ENCODE measurements at places on chromosomes 7 and 10.

DNA sequence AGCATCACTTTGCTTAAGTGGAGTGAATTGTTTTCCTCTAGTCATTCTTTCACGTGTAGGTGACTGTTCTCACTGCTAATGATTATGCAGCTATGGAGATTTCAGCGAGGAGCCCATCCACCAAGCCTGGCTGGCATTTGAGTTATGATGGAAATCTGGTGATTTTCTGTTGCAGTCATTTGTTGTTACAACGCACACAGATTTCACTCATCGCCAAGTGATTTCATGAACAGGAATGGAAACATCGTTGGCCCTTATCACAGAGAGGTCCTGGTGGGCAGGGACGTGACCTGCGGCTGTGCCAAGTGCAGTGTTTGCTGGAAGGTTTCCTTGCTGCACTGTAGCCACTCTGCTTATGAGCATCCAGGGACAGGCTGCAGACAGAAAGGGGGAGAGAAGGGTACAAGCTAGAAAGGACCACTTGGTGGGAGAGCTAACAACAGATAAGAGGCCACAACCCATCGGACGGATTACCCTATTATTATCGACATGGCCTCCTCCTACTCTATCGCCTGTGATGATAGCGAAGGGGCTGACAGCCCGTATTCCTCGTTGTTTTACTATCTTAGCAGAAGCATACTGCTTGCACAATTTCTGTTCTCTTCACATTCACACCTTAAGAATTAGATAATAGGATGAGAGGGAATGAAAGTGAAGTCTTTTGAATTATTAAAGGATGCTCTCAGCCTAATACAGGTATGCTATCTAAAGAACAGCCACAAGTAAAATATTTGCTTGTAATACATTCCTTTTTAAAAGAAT, 99.0 kb upstream of the PITRM1 start:
- DNase-seq = no peak

- no peak for DNase-seq
Observed at GRCh38 chr10:98259606-98260315, 8.2 kb downstream of the LOXL4 start.

DNA sequence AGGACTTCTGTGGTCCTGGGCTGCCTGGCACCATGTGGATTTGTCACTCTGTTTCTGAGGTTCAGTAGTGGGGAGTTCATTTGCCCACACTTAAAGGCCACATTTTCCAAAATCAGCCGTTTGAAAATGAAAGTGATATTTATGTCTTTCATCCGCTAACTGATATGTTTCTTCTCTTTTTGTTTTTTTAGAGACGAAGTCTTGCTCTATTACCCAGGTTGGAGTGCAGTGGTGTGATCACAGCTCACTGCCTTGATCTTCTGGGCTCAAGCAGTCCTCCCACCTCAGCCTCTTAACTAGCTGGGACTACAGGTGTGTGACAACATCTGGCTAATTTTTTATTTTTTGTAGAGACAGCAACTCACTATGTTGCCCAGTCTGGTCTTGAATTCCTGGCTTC, 58.6 kb downstream of the EBLN1 start:
- no peak for DNase-seq

GRCh38 chr10:14736600-14737081, 38.1 kb downstream of the FAM107B start:
- DNase-seq = peak; percentile 83

DNA sequence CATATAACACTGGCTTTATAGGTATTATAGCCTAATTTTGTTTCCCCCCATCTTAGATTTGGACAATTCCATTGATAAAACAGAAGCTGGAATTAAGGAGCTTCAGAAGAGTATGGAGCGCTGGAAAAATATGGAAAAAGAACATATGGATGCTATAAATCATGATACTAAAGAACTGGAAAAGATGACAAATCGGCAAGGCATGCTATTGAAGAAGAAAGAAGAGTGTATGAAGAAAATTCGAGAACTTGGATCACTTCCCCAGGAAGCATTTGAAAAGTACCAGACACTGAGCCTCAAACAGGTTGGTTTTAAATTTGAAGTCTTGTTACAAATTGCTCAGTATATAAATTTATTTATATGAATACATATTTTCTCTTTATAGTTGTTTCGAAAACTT, 34.1 kb downstream of the SMC3 start:
- DNase-seq = no peak

- peak; percentile 16 for DNase-seq
Observed at GRCh38 chr10:93894516-93895378, 969 bp downstream of the SLC35G1 start.

DNA sequence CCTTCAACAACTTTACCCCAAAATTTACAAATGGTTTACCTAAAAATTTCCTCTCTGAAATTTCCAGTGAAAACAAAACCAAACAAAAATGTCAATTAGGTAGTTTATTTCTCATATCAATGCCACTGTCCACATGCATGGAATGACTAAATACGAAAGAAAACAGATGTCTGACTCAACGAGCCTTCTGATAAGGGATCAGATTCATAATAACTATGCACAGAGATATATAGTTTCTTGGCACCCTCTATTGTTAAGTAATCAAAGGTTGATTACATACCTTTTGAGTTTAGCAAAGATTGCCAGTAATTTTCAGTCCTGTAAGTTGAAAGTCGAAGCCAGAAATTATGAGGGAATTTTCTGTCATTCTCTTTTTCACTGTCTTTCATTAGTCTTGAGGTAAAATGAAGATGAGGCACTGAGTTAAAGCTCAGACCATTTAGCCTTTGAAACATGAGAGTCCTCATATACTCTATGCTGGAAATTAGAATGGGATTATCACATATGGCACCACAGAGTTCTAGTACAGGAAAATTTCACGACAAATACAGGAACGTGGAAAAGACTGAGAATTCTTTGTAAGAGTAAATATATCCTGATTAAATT, 519.1 kb upstream of the ANKRD30A start:
- DNase-seq = no peak

DNA sequence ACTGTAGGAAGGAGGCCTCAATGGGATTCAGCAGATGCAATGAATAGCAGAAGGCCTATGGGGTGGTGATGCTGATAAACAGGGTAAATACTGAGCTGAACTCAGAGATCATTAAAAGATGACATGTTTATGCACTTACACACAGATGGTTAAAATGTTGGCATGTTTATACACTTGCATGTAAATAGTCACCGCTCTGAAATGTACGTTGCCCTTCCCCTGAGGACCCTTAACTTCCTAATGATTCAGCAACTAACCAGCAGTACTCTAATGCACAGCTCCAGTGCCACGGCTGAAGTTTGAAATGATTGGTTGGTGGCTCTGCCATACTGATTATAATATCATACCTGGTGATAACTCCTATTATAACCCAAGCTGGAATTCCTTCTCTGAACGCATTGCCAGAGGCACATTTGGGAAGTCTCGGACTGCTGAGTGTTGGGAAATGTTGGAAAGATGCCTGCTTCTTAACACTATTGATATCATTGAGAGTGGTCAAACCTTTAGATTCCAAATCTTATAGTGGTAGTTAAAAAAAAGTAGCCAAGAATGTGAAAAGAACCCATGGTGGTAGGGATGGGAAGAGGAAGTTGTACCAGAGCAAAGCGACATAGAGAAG, 3.7 kb upstream of the CAV1 start:
- no peak for DNase-seq

GRCh38 chr10:58691528-58691927, 178.9 kb downstream of the BICC1 start:
- no peak for DNase-seq

DNA sequence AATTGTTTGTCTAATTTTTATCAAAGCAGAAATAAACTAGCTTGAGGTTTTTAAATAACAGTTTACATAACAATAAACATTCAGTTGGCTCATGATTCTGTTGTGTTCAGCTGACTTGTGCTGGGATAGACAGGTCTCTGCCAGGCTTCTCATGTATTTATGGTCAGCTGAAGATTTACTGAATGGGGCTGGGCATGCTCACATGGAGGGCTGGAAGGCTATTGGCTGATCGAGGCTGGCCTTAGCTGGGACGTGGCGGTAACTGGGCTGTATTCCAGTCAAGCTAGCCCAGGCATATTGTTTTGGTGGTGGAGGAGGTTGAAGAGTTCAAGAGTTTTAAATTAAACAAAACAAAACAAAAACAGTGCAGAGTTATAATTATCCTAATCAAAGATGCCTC, 251.0 kb upstream of the MTPN start:
- no peak for DNase-seq

- no peak for DNase-seq
Observed at GRCh38 chr7:112292162-112292561, 85.7 kb downstream of the ZNF277 start.

DNA sequence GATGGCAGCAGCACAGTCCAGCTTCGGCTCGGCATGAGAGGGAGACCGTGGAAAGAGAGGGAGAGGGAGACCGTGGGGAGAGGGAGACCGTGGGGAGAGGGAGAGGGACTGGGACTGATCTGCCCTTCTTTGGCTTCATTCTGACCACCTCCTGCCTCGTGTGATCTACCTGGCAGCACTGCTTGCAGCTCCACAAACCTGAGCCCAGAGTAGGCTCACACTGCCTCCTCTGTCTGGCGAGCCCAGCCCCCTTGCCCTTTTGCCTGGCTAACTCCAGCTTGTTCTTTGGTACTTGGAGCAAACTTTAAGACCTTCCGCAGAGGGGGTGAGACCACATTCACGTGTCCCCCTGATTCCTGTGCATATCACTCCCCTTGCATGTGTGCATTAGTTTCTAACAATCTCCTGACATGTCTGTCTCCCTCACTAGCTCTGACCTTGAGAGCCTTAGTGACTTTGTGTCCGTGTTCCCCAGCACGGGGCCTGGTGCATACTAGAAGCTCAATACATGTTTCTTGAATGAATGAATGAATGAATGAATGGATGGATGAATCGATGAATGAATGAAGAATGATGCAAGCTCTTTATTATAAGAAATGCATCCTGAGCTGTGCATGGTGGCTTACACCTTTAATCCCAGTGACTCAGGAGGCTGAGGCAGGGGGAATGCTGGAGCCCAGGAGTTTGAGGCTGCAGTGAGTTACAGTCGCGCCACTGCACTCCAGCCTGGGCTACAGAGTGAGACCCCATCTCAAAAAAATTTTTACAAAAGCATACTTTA, 31.2 kb downstream of the UBTD1 start:
- no peak for DNase-seq

DNA sequence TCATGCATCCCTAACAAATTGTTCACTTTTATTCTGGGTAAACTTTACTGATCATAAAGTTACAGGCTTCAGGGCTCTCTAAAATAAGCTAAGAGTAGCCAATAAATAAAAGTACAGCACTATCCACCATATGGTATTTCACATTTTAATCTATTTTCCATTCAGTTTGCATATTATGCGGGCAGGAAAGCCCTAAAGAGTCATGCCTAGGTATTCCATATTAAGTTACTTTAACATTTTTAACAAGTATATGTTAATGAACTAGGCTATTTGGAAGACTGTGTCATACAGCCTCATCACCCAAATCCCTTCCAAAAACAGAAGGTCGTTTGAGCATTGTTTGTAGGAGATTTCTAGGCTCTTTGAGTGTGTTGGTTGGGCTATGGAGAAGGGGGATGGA, 106.3 kb downstream of the CPED1 start:
- no peak for DNase-seq

GRCh38 chr10:124340033-124340760, 78.5 kb downstream of the OAT start:
- DNase-seq = no peak

- DNase-seq = no peak
Observed at GRCh38 chr10:33715303-33715975, 381.0 kb upstream of the NRP1 start.

GRCh38 chr7:12949060-12949931, 261.9 kb downstream of the ARL4A start:
- no peak for DNase-seq

GRCh38 chr7:116984917-116985316, 31.6 kb downstream of the ST7 start:
- peak; percentile 40 for DNase-seq

- DNase-seq = no peak
Observed at GRCh38 chr10:75495434-75496190, 64.2 kb downstream of the LRMDA start.

DNA sequence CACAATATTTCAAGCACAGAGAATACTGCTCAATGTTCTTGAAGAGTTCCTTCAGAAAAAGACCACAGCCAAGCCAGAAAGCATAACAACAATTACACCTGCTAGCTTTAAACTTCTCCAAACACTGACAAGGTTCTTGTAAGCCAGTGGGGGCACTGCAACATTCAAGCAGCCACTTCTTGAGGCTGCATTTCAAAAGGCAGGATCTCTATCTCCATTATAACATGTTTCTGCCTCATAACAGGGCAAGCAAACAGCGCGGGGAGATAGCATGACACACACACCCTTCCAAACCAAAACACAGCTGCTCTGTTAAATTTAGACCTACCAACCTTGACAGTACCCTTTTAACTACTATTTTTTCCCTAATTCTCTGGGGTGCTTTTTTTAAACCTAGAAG, 30.8 kb downstream of the CHCHD3 start:
- DNase-seq = peak; percentile 65

GRCh38 chr7:19537942-19538401, 170.9 kb downstream of the POLR1F start:
- DNase-seq = no peak

GRCh38 chr7:99140813-99141212, 3.1 kb downstream of the SMURF1 start:
- no peak for DNase-seq

GRCh38 chr10:79137826-79138225, 69.1 kb downstream of the ZMIZ1 start:
- peak; percentile 85 for DNase-seq

DNA sequence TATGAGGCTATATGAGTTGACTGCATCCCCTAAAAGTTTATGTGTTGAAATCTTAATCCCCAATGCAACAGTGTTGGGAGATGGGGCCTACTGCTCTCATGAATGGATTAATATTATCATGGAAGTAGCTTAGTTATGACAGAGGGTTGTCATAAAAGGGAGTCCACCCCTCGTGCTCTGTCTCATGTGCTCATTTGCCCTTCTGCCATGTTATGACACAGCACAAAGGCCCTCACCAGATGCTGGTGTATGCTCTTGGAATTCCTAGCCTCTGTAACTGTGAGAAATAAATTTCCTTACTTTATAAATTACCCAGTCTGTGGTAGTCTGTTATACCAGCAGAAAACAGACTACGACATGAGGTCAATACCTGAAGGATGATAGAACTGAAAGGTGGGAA, 17.6 kb upstream of the PANK1 start:
- DNase-seq = no peak

DNA sequence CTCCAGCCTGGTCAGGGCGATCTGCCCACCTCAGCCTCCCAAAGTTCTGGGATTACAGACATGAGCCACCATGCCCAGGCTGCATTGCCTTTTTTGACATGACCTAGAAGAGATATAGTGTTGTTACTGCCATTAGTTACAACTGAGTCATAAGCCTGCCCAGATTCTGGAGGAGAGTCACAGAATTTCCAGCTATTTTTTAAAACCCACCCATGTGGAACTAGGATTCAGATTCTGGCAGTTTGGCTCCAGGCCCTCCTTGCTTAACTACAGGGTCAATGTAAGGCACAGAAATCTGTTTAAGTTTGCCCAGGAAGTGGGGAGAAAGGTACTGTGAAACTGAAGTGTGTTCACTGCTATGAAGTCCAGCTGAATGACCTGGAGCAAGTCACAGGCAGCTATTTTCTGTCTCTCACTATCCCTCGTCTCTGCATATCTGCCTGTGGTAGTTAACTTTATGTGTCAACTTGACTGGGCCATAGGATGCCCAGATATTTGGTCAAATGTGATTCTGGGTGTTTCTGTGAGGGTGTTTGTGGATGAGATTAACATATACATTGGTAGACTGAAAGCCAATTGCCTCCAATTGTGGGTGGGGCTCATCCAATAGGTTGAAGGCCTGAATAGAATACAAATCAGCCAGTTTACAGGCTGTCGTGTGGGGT, 8.4 kb upstream of the MARVELD1 start:
- no peak for DNase-seq
